ENCODE measurements at places on chromosomes 7 and 10.
A peak's percentile ranks its signal among the peaks of the same experiment; 100 is the strongest.

GRCh38 chr10:119859420-119860258, 13.0 kb downstream of the MCMBP start:
- DNase-seq = peak; percentile 72

- no peak for DNase-seq
Observed at GRCh38 chr7:104629408-104629807, 301.0 kb downstream of the LHFPL3 start.

DNA sequence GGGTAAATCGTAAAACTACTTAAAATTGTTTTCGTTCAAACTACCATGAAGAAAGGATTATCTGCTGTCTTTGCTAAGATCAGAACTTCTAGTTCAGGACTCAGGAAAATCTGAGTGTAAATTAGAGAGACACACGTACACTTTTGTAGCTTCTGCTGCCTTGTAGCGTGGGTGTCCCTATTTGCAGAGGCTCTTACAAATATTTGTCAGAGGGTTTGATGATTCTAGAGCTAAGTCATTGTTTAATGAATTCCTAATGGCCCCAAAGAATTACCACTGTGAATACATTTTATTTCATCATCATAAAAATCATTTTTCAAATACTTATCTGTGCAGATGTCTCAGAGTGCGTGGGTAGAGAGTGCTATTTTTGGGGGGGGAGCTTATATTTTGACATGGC, 314.9 kb downstream of the LRMDA start:
- no peak for DNase-seq

DNA sequence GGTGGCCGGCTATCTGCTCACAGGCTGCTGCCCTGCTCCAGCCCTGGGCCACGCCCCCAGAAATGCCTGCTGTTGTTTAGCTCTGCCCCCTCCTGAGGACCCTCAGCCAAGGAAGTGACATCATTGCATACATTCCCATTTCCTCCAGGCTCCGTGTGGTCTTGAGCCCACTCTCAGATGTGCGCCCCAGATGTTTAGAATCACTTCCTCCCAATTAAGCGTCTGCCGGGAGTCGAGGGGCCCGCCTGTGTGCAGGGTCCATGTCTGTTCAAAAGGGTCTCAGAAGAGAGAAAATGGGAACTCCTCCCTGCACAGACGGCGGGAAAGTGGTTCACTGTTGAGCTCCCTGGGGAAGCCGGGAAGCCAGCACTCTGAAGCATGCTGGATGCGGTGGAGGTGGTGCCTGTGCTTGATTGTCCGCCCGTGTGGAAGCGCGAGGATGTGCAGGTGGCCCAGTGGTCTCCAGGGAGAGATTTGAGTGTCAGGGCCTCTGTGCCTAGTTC, 116.9 kb upstream of the PPIF start:
- no peak for DNase-seq

GRCh38 chr7:99943641-99944496, 14.4 kb upstream of the GJC3 start:
- DNase-seq = no peak

- DNase-seq = no peak
Observed at GRCh38 chr7:134279336-134279735, 37.4 kb downstream of the SLC35B4 start.

DNA sequence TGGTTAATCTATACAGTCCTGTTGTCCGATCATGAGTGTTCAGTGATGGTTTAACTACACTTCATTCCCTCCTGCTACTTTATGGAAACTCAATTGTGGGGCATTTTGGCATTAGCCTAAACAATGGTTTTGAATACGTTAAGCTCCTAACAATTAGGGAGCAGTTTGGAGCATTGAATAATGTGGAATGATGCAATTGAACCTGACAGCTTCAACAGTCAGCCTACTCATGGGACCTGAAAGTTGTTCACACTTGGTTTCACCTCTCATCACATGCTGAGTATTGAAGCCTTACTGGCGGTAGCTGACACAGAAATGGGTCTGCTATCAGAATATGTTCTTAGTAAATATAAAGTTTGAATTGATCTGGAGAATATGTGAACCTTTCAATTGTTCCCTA, 186.1 kb downstream of the MLLT10 start:
- no peak for DNase-seq

DNA sequence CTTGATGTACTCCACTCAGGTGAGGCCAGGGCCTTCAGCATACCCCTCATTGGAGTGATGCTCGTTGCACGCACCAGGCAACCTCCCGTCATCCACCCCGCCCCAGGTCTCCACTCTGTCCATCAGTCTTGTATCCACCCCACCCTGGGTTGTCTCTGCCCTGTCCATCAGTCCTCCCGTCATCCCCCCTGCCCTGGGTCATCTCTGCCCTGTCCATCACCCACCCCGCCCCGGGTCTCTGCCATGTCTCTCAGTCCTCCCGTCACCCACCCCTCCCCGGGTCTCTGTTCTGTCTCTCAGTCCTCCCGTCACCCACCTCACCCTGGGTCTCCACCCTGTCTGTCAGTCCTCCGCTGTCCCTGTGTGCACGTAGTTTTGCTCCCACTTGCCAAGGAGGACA, 59.9 kb downstream of the WDR37 start:
- no peak for DNase-seq

- no peak for DNase-seq
Observed at GRCh38 chr10:130014263-130015074, 50.4 kb upstream of the EBF3 start.

DNA sequence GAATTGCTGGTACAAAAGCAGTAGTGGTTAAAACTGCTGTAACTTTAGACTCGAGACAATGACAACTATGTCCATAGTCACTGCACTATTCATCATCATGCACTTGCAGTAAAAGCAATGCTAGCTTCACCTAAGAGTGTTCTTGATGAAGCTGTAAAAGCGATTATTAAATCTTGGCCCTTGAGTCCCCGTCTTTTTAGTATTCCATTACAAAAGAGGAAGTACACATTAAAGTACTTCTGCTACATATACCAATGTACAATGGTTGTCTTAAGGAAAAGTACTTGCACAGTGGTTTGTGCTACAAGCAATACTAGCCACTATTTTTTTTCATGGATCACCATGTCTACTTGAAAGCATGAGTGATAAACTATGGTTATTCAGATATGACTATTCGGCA, 78.3 kb downstream of the ATAD1 start:
- DNase-seq = no peak

Data from CD4-positive, alpha-beta T cell treated with Interleukin-4 for 1 hour (primary cell).